T-helper 17 cell (primary cell): ENCODE measurements at places on chromosomes 1 and 21. TPM values are rescaled to one million over a fixed set of nuclear protein-coding genes. Genes with fewer than 3 reads are reported as not detected.

Gene METTL18
- total RNA-seq, result 4.6 TPM

Gene UBL4B
- not detected for total RNA-seq

Gene ITGB2
- total RNA-seq, result 359 TPM

Gene TDRD5
- not detected for total RNA-seq

Gene RBP7
- total RNA-seq, result 1.1 TPM

Gene AMY1A
- not detected for total RNA-seq

Gene SUSD4
- 8.8 TPM for total RNA-seq

Gene RXFP4
- total RNA-seq, result not detected

Gene KCNJ9
- not detected for total RNA-seq

Gene CTTNBP2NL
- total RNA-seq, result 0.45 TPM

Gene DNASE2B
- total RNA-seq, result not detected

Gene CDCA8
- 0.70 TPM for total RNA-seq

Gene PLA2G2F
- total RNA-seq, result not detected

Gene HLCS
- total RNA-seq, result 14.4 TPM

Gene PITHD1
- 80.6 TPM for total RNA-seq

Gene L1TD1
- total RNA-seq, result not detected

Gene HFM1
- not detected for total RNA-seq

Gene KPRP
- not detected for total RNA-seq

Gene GNB1
- 236 TPM for total RNA-seq

Gene URB2
- total RNA-seq, result 8.2 TPM

Gene CD1D
- 0.94 TPM for total RNA-seq

Gene FMN2
- total RNA-seq, result not detected

Gene FTCD
- total RNA-seq, result not detected

Gene KRTAP21-2
- total RNA-seq, result not detected

Gene MANEAL
- total RNA-seq, result 0.73 TPM

Gene HES2
- total RNA-seq, result not detected

Gene SH2D5
- not detected for total RNA-seq

Gene HCRTR1
- total RNA-seq, result not detected

Gene ZBTB8B
- not detected for total RNA-seq

Gene LAMB3
- 1.1 TPM for total RNA-seq

Gene SMPDL3B
- total RNA-seq, result not detected

Gene OR2L8
- 0.62 TPM for total RNA-seq

Gene ASPM
- 0.91 TPM for total RNA-seq

Gene BARHL2
- total RNA-seq, result not detected

Gene KCNE1
- total RNA-seq, result 0.37 TPM

Gene ERVH48-1
- total RNA-seq, result not detected

Gene NBPF4
- total RNA-seq, result not detected

Gene BSDC1
- total RNA-seq, result 181 TPM

Gene C2CD4D
- 2.3 TPM for total RNA-seq

Gene ALDH9A1
- total RNA-seq, result 33.9 TPM

Gene RGSL1
- total RNA-seq, result not detected

Gene POU3F1
- not detected for total RNA-seq

Gene RSPH1
- 0.47 TPM for total RNA-seq

Gene NEXN
- 4.5 TPM for total RNA-seq

Gene S100B
- total RNA-seq, result not detected

Gene OR2T2
- not detected for total RNA-seq

Gene RUSC1
- 13.2 TPM for total RNA-seq

Gene SELP
- total RNA-seq, result 2.3 TPM

Gene GRHL3
- not detected for total RNA-seq

Gene SSBP3
- total RNA-seq, result 67.4 TPM

Gene ARMH1
- 56.8 TPM for total RNA-seq

Gene PROK1
- not detected for total RNA-seq

Gene OR6N1
- total RNA-seq, result not detected

Gene KLHDC9
- not detected for total RNA-seq

Gene TMEM52
- 0.52 TPM for total RNA-seq

Gene SMCP
- total RNA-seq, result not detected

Gene IRF6
- total RNA-seq, result 1.1 TPM

Gene FOXJ3
- total RNA-seq, result 93.5 TPM
